Smooth muscle cell of bladder (primary cell): ENCODE measurements at places on chromosomes 6 and 20. TPM values are rescaled to one million over a fixed set of nuclear protein-coding genes. Genes with fewer than 3 reads are reported as not detected.

The FOXQ1 gene
- 0.09 and 0.14 TPM in 2 replicates for total RNA-seq

The CEP85L gene
- 12.7 and 18.1 TPM in 2 replicates for total RNA-seq

The SMIM26 gene
- 95.9 and 129 TPM in 2 replicates for total RNA-seq

The SSTR4 gene
- total RNA-seq, result not detected in 2 replicates

The SRMS gene
- total RNA-seq, result not detected in 2 replicates

The DSP gene
- total RNA-seq, result 0.28 and 0.83 TPM in 2 replicates

The NKX2-4 gene
- total RNA-seq, result not detected in 2 replicates

The ACTL10 gene
- 1.3 and 1.9 TPM in 2 replicates for total RNA-seq

The FLOT1 gene
- 90.2 and 100 TPM in 2 replicates for total RNA-seq

The CALHM4 gene
- total RNA-seq, result not detected in 2 replicates

The ASIP gene
- total RNA-seq, result not detected in 2 replicates

The PBOV1 gene
- not detected in 2 replicates for total RNA-seq

The PLCB4 gene
- 1.9 and 2.0 TPM in 2 replicates for total RNA-seq

The FNDC11 gene
- total RNA-seq, result 0.46 and 0.57 TPM in 2 replicates

The ADAT2 gene
- 2.0 and 3.0 TPM in 2 replicates for total RNA-seq

The GJA10 gene
- not detected in 2 replicates for total RNA-seq

The PNRC1 gene
- 58.0 and 61.3 TPM in 2 replicates for total RNA-seq

The SAPCD1 gene
- 0.28 TPM in 2 replicates for total RNA-seq

The TPBG gene
- 29.3 and 53.2 TPM in 2 replicates for total RNA-seq

The ZC3H12D gene
- total RNA-seq, result under 0.01 TPM in 1 of 2 replicates, not detected in the other

The KCNK16 gene
- not detected in 2 replicates for total RNA-seq

The NAPB gene
- total RNA-seq, result 7.3 TPM in 2 replicates

The TMEM244 gene
- total RNA-seq, result not detected in 2 replicates

The SALL4 gene
- 0.28 and 0.43 TPM in 2 replicates for total RNA-seq

The SERAC1 gene
- total RNA-seq, result 6.8 and 10.6 TPM in 2 replicates

The DNMT3B gene
- 0.85 and 1.0 TPM in 2 replicates for total RNA-seq

The TSHZ2 gene
- total RNA-seq, result 0.43 and 1.8 TPM in 2 replicates

The IRF4 gene
- total RNA-seq, result 0.14 and 0.65 TPM in 2 replicates

The OPN5 gene
- total RNA-seq, result not detected in 2 replicates

The MMUT gene
- total RNA-seq, result 16.1 and 17.9 TPM in 2 replicates

The LRRN4 gene
- under 0.01 TPM in 1 of 2 replicates, not detected in the other for total RNA-seq

The DNPH1 gene
- 45.9 and 54.5 TPM in 2 replicates for total RNA-seq

The FILIP1 gene
- total RNA-seq, result 0.14 and 0.28 TPM in 2 replicates

The DLL1 gene
- total RNA-seq, result 0.46 and 3.1 TPM in 2 replicates

The DST gene
- total RNA-seq, result 272 and 329 TPM in 2 replicates

The LPA gene
- total RNA-seq, result not detected in 2 replicates

The DEFB132 gene
- not detected in 2 replicates for total RNA-seq

The TNFAIP3 gene
- total RNA-seq, result 8.7 and 13.3 TPM in 2 replicates

The MAS1 gene
- total RNA-seq, result under 0.01 and 0.09 TPM in 2 replicates

The OR12D3 gene
- not detected in 2 replicates for total RNA-seq

The GFRA4 gene
- total RNA-seq, result not detected in 2 replicates

The EDN1 gene
- total RNA-seq, result 0.43 and 2.0 TPM in 2 replicates

The TNFRSF6B gene
- total RNA-seq, result 0.65 and 1.3 TPM in 2 replicates

The CDH4 gene
- 0.18 and 0.71 TPM in 2 replicates for total RNA-seq

The MTFR2 gene
- 0.57 and 0.83 TPM in 2 replicates for total RNA-seq

The MYLK2 gene
- total RNA-seq, result under 0.01 TPM in 1 of 2 replicates, not detected in the other

The TPMT gene
- total RNA-seq, result 10.7 and 11.0 TPM in 2 replicates
